ENCODE measurements at places on chromosomes 12 and 14.

- DNase-seq, result no peak
These were observed 11.4 kb downstream of the PYGL start for GRCh38 chr14:50932592-50933495.

DNA sequence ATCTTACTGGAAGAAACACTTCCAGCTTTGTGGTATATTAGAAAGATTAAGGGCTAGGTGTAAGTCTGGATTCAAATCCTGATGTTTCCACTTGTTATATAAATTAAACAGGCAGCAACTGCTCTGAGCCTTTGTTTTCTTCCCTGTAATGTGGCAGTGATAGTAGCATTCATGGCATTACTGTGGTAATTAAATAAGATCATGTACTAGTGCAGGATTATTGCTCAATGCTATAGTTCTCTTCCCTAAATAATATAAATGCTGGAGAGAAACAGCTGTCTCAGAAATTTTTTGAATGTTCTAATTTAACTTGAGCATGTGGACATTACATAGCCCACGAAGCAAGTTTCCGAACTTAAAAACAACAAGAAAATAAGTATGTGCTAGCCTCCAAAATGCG lies 5.4 kb downstream of the TMEM117 start:
- no peak for DNase-seq

- no peak for DNase-seq
These were observed 40.8 kb downstream of the ANO6 start for GRCh38 chr12:45256721-45257120.

- DNase-seq, result no peak
These were observed 63.7 kb upstream of the MANSC4 start for GRCh38 chr12:27843714-27844245.

- no peak for DNase-seq
These were observed 77.9 kb downstream of the TMEM30B start for GRCh38 chr14:61203081-61203753.

GRCh38 chr14:80607430-80608190 lies 333.9 kb downstream of the CEP128 start:
- no peak for DNase-seq

GRCh38 chr14:30337456-30337855 lies 221.5 kb upstream of the G2E3 start:
- DNase-seq, result no peak

DNA sequence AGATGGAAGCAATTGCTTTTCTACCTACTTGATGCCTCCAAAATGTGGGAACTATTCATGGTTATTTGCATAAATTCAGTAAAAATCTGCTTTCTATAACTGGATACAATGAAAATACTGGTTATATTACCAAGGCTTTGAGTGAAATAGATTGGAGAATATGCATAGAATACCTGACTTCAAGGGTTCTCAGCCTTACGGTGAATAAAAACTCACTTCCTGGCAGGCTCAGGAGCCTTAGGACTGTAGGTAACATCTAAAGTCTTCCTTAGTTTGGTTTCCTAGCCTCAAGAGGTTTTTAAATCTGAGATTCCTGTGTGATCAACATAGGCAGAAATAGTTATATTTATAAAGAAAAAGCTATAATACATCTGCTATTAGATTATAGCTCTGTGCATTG lies 158.6 kb downstream of the SLC41A2 start:
- no peak for DNase-seq

DNA sequence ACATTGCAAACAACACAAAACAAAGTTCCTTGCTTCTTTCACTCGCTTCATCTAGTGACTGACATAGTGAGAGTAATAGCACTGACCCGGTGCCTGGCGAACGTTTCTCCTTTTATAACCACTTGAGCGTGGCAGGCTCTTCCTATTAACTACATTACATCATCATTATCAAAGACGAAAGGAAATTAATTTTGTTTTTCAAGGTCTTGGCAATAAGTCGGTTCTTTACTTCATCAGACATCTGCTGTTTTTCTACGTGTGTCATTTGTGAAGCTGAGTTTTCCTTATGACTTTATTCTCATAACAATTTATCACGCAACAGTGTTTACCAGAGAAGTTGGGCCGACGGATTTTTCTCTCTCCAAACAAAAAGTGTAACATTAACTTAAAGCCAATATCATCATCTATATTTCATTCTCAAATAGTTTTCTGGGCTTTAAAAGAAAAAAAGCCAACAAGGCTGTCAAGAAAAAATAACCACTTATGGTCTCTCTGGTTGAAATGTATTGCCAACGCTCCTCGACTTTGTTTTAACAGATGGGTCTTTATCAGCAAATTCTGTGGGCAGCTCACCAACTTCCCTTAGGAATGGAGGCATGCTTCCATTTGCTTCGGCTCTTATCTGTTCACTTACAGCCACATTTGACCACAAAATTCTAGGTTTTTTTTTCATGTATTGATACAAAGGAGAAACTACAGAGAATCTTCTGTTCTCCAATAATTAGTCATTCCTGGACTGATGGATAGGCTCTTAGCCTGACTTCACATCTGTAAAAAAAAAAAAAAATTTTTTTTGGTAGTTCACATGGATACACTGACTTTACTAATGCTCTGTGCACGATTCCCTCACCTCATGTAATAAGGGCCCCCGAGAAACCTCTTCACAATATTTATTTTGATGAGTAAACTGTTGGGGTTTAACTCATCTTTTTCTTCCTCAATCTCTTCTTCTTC lies 97.1 kb upstream of the CDKN3 start:
- no peak for DNase-seq

- no peak for DNase-seq
These were observed 57.6 kb upstream of the CNTN1 start for GRCh38 chr12:40634517-40635131.

- no peak for DNase-seq
These were observed 6.9 kb upstream of the OR6J1 start for GRCh38 chr14:22650960-22651521.

DNA sequence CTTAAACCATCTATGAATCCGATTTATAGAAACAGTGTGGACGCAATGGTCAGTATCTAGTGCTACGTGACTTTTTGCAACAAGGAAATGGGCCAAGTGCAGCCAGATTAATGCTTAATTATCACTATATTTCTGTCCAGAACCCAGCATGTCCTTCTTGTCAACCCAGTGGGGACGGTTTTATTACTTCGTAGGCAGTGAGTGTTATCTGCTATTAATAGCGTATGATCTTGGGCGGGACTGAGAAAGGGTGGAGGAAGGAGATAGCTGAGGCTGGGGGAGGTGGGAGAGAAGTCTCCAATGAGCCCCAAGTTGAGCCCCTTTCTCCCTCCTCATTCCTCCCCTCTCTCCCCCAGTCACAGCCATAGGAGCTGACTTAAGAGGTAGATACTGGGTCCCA lies 59.7 kb upstream of the FAM222A start:
- no peak for DNase-seq

- DNase-seq, result no peak
These were observed 50.9 kb upstream of the CPNE8 start for GRCh38 chr12:38956337-38956736.

GRCh38 chr12:58923781-58924180 lies 3.5 kb upstream of the LRIG3 start:
- DNase-seq, result no peak

DNA sequence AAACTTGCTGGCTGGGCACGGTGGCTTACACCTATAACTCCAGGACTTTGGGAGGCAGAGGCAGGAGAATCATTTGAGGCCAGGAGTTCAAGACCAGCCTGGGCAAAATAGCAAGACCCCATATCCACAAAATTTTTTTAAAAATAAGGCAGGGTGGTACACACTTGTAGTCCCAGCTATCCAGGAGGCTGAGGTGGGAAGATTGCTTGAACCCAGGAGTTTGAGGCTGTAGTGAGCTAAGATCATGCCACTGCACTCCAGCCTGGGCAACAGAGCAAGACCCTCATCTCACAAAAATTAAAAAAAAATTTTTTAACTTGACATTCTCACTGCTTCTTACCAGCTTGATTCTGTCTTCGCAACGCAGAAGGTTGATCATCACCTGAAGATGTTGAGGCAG lies 39.5 kb downstream of the SSH1 start:
- DNase-seq, result no peak

GRCh38 chr12:12474931-12475795 lies 87.5 kb downstream of the DUSP16 start:
- DNase-seq, result no peak

GRCh38 chr12:113919791-113920190 lies 46.3 kb downstream of the RBM19 start:
- no peak for DNase-seq

- DNase-seq, result no peak
These were observed 11.6 kb upstream of the PTPRB start for GRCh38 chr12:70648831-70649230.

GRCh38 chr12:116529048-116529447 lies 30.1 kb upstream of the MAP1LC3B2 start:
- DNase-seq, result peak; percentile 44

GRCh38 chr12:24820872-24821271 lies 128.0 kb downstream of the BCAT1 start:
- DNase-seq, result no peak

DNA sequence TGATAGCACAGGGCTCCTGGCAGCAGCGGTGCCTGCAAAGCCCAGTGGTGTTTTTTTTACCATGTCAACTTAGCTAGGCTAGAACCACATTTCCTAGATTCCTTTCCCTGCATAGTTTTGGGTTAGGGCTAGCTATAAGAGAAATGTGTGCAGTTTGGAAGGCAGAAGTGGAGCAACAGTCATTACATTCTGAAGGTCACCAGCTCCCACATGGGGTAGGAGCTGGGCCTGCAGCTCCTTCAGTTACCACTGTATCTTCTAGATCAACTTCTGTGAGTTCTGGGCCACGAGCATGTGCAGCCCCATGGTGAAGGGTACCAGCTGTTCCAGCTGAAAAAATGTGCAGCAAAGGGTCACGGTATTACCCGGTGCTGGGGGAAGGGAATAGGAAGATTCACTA lies 2.3 kb upstream of the SLC25A3 start:
- no peak for DNase-seq

GRCh38 chr12:92226071-92226661 lies 80.5 kb upstream of the BTG1 start:
- DNase-seq, result peak; percentile 51

DNA sequence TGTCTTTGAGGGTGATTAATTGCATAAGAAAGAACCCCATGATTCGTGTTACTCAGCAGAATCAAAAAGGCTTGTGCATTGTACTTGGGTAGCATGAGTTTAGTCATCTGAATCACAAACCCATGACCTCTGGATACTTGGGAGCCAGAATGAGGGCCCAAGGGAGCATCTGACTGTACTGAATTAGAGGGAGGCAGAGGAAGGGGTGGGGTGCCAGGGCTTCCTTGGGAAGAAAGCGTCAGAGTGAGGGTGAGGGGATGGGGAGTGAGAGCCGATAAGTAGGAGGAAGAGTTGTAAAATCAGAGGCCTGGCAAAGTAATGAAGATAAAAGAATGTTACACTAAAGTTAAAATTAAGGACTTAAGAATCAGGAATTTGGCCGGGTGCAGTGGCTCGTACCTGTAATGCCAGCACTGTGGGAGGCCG lies 29.8 kb downstream of the GPRC5D start:
- DNase-seq, result peak; percentile 56

DNA sequence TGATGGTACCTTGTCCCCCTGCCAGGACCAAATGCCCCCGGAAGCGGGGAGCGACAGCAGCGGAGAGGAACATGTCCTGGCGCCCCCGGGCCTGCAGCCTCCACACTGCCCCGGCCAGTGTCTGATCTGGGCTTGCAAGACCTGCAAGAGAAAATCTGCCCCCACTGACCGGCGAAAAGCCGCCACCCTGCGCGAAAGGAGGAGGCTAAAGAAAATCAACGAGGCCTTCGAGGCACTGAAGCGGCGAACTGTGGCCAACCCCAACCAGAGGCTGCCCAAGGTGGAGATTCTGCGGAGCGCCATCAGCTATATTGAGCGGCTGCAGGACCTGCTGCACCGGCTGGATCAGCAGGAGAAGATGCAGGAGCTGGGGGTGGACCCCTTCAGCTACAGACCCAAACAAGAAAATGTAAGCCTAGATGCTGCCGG lies 410 bp downstream of the MYF6 start:
- no peak for DNase-seq

- DNase-seq, result no peak
These were observed 305.9 kb upstream of the AMIGO2 start for GRCh38 chr12:47385653-47386052.

GRCh38 chr12:106978035-106978800 lies 8.7 kb downstream of the MTERF2 start:
- peak; percentile 38 for DNase-seq

- DNase-seq, result no peak
These were observed 34.2 kb downstream of the CCDC88C start for GRCh38 chr14:91383439-91383838.

All from uterus (tissue), 4 donors.